Immature natural killer cell (primary cell): ENCODE measurements at places on chromosomes 3 and 15.

DNA sequence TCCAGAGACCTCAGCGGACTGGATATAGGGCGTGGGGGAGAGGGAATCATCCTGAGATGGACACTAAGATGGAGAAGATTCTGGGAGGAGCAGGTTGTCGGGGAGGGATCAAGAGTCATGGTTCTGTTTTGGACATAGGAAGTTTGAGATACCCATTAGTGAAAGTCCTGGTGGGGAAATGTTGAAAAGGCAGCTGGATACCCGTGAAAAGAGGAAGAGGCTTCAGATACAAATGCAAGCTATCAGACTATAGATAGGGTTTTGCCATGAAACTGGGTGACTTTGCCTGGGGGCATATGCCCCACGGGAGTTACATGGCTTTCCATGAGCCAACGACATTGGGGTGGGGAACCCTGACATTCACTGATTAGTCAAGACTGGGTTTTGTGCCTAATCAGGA is 1.1 kb upstream of the GPR62 start:
- no peak for DNase-seq

DNA sequence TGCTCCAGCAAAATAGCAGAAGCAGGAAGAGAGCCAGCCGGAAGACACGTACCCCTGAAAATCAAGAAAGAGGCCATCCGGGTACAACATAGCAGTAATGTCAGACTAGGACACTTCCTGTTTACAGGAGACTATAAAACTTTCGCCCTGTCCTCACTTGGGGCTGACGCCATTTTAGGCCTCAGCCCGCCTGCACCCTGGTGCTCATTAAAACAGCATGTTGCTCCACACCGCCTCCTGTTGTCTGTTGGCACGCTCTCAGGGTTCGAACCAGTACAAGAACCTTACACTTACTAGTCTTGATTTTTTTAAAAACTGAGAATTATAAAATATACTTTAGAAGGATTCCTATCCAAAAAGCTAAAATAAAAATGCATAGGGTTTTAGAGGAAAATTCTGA is 159.8 kb upstream of the NR2E3 start:
- no peak for DNase-seq

DNA sequence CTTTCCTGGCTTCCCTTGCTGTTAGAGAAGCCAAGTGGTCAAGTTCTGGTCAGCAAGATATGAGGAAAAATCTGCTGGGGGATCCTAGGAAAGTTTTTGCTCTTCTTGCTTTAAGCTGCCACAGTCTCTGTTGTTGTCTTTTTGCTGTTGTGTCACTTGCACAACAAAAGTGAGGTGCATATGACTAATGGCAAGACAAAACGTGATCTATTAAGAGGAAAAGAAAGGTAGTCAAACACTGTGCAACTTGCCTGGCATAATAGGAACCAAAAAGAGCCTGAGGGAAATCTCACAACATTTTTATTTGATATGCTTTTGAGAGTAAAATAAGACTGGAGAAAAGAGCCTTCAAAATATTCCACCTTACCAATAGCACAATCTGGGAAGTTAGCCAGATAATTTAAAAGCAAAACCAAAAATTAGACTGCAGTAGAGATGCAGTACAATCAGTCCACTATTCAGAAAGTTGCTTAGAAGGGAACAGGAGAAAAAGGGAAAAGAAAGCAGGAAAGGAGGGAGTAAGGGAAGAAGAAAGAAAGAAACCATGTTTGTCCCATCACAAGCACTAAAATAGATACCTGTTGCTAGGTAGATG is 110.0 kb upstream of the SLC4A7 start:
- no peak for DNase-seq

- DNase-seq, result no peak
Measured at GRCh38 chr3:8359133-8359532, 142.5 kb upstream of the LMCD1 start.

GRCh38 chr15:56732135-56732885 is 999 bp downstream of the ZNF280D start:
- no peak for DNase-seq

DNA sequence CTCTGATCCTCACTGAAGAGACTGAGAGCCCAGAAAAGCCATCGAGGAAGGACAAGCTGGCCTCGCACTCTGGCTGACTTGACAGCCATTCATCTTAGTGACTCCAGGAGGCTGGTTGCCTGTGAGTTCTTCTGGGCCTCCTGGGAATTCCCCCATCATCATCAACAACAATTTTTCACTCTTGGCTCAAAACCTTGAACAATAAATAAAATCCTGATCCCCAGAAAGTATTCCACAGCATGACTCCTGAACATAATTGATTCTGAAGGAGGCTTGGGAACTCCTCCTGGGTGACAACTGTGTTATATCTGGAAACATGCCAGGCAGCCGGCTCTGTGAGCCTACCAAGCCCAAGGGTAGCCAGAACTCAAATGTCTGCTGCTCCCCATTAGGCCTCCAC is 188.6 kb downstream of the SHQ1 start:
- no peak for DNase-seq

DNA sequence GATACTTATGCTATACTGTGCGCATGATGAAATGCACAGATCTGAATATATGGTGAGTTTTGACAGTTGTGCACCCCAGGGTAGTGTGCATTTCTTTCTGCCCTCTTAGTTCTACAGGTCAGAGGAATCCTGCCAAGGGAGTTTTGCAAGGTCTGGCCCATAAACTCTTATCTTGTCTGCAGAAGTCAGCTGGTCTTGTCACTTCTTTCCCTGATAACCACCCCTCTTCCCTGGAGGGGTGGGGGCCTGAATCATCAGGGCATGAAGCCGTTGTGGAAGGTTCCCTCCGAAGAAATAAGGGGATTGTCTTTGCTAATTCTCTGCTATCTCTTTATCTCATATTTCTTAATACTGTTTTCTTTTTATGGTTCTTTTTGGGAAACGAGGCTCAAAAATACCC is 30.4 kb downstream of the TRIM71 start:
- no peak for DNase-seq

DNA sequence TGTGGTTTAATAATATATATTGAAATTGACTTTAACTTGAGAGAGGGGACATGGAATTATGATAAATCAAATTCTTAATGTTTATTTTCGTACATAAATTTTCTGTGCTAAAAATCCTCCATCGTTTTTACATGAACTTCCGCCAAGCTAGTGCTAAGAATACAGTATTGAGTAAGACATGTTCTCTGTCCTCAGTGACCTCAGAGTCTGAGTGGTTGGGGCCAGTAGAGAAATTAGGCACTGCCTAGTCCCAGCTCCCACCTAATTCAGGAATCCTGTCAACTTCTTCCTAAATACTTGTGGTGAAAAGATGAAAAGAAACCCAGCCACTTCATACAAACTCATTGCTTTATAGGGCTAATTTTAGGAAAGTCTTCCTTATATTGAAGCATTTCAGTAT is 110.3 kb downstream of the PPP2R3A start:
- DNase-seq, result no peak

- no peak for DNase-seq
Measured at GRCh38 chr3:51988286-51989146, 5.2 kb downstream of the ACY1 start.

DNA sequence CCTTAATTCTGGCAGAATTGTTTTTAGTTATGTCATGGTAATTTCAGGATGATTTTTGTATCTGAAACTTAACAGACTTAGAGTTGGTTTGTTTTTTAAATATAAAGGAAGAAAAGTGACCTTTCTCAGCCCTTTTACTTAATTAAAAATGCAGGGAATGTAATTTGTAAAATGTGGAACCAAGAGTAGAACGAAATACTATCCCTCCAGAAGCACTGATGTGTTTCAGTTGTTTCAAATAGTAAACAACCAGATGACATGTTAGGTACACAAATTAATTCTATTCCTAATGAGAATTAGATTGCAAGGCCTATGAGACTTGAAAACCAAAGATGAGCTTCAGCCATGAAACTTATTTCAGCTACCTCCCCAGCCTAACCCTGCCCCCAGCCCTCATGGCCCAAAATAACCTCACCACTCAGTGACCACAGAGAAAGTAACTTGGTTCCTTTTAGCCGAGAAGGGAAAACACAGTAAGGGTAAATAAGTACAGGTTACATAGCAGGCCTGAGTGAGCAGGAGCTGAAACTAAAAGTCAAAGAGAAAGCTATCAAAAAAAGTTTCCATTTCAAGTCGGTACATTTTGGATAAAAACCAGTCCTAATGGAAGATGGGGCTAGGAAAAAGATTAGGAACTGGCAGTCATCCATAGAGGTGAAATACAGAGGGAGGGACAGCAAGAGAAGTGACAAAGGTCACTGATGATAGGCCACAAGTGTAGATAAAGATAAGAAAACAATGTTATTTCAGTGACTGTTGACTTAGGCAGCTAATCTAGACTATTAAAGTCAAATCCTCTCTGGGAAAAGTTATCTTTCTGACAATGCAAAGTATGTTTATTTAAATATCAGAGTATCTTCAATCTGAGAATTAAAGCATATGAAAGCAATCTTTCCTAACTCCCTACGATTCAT is 23.2 kb downstream of the SENP8 start:
- no peak for DNase-seq

- no peak for DNase-seq
Measured at GRCh38 chr3:67620869-67621268, 33.5 kb downstream of the SUCLG2 start.

DNA sequence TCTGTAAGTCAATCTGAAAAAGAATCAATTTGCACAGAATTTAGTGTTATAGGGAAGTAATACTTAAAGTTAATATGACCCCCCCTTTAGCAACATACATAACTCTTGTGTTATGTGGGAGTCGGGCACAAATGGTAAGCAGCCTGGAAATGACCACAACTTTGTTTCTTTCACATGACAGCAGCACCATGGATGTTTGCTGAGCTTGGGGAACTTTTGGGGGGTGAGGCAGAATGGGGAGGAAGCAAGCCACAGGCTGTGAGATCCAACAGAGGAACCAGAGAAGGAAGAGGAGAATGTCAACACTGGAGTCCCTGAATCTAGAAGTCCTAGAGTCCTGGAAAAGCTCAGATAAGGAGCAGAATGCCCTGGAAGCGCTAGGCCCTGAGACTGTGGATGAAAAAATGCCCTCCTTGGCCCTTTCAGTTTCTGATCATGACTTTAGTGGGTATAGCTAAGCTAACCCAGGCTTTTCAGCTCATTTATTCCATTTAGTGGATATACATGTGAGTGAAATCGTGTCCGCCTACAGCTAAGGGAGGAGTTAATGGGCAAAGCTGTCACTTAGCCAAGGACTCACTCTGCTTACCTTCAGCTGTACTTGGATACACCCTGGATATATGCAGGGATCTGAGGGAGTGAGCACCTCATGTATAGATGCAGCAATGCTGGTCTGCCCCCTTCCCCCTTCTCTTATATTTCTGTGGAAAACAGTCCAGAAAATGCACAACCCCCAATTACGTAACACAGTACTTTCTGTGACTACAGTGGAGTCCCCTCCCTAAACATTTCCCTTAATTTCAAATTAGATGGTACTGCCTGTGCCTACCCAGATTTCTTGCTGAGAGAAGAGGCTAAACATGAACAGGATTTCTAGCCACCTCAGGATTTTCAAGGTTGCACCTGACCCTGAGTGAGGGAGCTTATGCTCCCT is 39.1 kb downstream of the CFAP91 start:
- DNase-seq, result no peak

DNA sequence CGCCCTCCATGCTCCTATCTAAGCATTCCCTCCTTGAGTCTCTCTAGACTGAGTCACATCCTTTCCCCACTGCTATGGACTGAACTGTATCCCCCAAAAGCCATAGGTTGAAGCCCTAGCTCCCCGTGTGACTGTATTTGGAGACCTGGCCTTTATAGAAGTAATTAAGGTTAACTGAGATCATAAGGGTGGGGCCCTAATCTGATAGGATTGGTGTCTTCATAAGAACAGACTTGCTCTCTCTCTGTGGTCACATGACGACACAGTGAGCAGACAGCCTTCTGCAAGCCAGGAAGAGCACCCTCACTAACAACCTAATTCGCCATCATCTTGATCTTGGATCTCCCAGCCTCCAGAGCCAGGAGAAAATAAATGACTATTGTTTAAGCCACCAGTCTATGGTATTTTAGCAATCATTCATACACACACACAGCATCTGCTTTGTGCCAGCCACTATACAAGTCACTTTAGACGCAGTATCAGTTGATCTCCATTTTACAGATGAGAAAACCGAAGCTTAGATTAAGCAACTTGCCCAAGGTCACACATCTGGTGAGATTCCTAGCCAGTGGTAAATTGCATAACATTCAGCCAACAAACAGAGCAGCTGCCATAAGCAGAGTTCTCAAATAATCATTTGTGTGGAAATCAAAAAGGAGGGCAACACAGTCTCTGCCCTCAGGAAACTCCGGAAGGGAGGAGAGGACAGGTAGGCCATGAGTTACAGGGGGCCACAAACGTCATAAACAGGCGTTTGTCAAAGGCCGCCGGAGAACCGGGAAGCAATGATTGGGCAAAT is 66.3 kb upstream of the HES1 start:
- DNase-seq, result no peak

DNA sequence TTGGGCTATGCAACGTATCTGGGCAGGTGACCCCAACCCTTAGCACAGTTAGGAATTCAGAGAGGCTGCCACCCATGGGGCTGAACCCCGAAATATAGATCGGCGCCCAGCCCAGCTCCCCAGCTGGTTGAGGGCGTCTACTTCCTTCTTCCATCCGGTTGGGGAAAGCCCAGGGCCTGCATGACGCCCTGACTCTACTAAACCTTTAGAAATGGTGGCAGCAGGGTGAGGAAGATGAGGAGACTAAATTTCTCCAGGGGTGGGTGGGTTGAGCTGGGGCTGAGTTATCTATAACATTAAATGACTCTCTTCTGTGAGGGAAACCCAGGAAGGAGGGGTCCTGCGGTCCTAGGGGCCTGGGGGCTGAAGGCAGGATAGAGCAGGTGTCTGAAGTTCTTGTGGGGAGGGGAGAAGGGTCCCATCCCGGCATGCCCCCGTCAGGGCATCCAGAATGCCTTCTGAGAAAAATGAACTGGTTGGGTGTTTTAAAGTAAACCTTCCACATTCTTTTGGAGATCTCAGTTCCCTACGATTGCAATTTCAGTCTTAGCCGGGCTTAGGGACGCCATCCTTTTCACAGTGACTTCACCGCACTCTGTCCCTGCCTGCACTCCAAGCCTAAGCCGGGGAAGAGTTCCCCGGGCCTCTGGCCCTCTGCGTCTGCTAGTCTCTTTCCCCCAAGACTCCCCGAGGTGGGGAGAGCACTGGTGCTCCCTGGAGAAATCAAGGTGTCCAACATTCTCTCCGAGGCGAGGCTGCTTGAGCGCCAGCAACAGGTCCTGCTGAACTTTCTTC is 28.5 kb downstream of the NR2F2 start:
- DNase-seq, result no peak

GRCh38 chr15:41945221-41945620 is 27.1 kb downstream of the EHD4 start:
- no peak for DNase-seq

DNA sequence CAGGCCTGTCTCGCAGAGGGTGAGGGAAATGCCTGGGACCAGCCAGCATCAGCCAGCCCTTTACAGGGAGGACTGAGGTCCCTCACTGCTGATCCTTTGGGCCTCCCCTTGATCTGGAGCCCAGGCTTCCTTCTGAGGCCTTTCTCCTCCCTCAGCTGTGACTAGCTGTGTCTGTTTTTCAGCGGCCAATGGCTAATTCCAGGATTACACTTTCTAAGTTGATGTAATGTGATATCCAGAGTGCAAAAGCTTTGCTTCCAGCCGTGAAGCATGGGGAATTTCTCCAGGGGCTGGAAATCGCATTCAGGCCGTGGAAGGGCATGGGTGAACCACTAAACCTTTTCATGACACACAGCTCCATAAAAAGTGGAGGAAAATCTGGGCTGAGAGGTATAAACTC is 157.6 kb downstream of the SHQ1 start:
- no peak for DNase-seq
